ENCODE measurements at places on chromosomes 16 and 17.

- DNase-seq = no peak
Observed at GRCh38 chr17:39751637-39752036, 13.9 kb downstream of the GRB7 start.

- DNase-seq = no peak
Observed at GRCh38 chr17:8631554-8631877, 991 bp upstream of the MYH10 start.

GRCh38 chr16:78961464-78961863 lies 639.1 kb downstream of the MAF start:
- no peak for DNase-seq

- DNase-seq = no peak
Observed at GRCh38 chr17:39736319-39737165, 1.2 kb upstream of the GRB7 start.

GRCh38 chr17:78449983-78450595 lies 71.6 kb downstream of the PGS1 start:
- DNase-seq = no peak

DNA sequence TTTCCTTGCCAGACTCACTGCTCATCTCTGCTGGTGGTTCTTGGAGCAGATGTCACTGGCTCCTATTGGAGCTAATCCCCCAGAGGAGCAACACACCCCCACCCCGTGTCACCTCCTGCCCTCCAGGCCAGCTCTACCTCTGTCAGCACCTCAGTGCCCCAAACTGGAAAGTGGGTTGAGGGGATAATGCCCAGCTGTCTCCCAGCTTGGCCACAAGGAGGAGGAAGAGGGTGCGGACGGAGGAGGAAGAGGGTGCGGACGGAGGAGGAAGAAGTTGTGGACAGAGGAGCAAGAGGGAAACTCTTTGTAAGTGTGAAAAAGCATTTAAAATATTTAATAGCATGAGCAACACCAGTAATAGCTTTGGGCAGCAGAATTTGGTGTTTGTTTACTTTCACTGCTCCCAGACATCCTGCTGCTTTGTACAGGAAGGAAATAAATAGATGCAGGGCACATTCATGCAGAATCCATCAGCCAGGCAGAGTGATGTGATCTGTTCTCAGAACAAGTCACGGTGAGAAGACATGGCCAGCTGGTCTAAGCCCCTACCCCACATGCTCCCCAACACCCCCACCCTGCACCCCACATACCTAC lies 82.5 kb downstream of the C17orf67 start:
- peak; percentile 46 for DNase-seq

- no peak for DNase-seq
Observed at GRCh38 chr16:75019586-75019985, 20.8 kb downstream of the ZNRF1 start.

GRCh38 chr17:32275060-32276042 lies 9.7 kb downstream of the RHBDL3 start:
- DNase-seq = peak; percentile 36
